ENCODE measurements at places on chromosomes 7 and 10.

GRCh38 chr10:93995598-93996271 is 2.0 kb downstream of the PLCE1 start:
- no peak for DNase-seq

DNA sequence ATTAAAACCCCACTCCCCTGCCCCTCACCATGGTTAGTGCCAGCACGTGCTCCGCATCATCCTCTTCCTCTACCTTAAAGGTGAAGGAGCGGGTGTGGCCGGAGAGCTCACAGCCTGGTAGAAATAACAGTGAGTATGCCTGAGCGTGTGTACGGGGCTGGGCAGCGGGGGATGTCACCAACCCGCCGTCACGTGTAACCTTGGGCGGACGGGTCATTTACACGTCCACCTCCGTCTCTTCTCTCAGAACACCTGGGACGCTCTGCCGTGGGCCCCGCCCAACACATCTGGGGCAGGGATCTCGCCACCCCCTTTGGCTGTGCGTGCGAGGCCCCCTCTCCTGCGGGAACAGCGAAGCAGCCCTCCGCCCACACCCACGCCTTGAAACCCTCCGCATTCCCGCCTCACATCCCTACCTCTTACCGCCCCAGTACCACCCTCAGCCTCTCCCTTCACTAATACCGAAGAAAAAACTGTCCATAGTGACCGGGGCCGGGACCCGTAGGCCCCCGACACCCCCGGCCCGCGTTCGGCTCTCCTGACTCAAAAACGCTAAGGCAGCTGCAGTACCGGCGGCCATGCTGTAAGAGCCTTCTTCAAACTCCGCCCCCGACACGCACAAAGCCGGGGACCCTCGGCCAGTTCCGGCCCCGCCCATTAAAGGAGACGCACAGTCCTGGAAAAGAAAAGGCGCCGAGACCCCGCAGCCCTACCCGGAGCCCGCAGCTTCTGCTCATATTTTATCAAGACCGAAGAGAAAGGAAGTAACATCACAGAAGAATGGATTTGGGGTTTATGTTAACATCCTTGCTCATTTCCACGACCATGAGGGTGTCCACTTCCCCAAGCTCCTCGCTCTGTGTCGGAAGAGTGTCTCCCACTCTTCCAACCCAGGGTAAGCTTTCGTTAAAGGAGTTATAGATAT is at the start of gene NPM3:
NPM3 (minus strand) TSS at position 636 of the 925 bp plus-strand sequence; CDS start at position 580, 56 bp downstream.
- peak; percentile 85 for DNase-seq

- DNase-seq, result no peak
These were observed 106.7 kb downstream of the TNS3 start for GRCh38 chr7:47474937-47475879.

DNA sequence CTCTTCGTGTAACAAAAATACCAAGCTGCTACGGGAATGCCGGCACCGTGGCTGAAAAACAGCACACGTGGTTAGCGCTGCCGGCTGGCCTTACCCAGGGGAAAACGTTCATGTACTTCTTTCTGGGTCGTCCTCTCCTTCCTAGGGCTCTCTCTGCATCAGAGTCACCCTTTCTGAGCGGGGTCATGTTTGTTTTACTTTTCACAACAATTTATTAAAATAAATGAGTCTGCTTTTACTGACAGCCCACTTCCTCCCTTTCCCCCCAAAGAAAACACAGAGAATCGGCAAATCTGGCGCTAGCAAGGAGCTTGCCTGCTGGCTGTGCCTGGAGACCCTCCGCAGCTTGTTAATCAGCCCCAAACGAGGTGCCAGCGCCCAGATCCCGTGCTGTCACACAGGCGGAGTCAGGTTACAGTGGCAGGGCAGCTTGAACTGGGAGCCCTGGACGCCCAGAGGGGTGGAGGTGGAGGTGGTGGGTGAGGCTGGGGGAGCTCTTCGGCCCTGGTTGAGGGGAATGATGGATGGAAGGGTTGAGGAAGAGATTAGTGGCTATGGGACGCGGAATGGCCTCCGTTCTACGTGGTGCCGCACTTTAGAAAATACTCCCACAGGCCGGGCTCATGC is 162.2 kb upstream of the TNS3 start:
- DNase-seq, result no peak

- DNase-seq, result no peak
These were observed 169.5 kb upstream of the PFKP start for GRCh38 chr10:2897619-2898508.

DNA sequence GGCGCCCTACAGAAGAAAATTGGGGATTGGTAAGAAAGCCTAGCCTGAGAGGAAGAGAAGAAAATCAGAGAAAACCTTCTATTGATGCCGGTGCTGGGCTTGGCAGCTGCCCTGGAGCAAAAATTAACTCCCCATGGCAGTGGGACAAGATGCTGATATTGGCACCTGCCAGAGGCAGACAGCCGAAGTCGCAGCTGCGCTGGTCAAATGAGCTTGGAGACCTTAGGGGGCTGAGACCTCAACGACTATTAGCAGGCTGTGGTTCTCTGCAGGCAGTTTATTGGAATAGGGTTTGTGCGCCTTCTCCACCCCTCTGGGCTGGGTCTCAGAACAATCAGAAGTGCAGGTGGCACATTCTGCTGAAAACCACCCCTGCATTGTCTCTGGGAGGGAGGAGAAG is 213.7 kb downstream of the GFRA1 start:
- no peak for DNase-seq

DNA sequence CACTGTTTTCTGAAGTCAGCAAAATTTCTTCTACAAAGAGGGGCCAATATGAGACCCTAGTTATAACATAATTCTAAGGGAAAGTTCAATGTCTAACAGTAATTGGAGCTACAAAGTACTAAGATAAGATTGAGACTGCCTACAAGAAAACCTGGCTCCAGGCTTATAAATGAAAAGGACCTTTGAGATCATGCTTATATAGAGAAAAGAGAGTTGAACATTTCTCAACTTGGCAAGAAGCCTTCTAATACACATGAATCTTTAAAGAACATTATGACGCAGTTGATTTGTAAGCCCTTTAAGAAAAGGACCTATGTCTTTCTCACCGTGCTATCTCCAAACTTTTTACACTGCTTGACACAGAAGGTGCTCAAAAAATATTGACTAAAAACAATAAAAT is 87.9 kb downstream of the TPK1 start:
- DNase-seq, result no peak

- no peak for DNase-seq
These were observed 1080.9 kb upstream of the C7orf33 start for GRCh38 chr7:147509541-147510200.

- no peak for DNase-seq
These were observed 94.7 kb downstream of the SORBS1 start for GRCh38 chr10:95466436-95466835.

DNA sequence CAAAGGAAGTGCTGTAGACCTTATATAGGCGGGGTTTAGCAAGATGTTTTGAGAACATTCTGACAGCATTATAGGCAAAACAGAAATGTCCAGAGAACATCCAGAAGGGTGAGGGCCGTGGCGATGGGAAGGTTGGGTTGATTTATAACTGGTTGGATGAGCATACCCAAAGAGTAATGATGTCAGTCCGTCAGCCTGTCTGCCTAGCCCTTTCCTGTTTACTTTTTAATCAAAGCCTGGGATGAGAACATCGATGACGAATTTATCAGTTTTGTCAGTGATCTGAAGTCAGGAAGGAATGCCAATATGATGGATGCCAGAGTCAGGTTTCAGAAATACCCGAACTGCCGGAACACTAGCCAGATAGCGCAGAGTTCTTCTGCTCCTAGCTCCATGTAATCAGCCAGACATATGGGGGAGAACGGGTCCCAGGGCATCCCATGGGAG is 33.8 kb upstream of the TRIM8 start:
- DNase-seq, result no peak

- DNase-seq, result no peak
These were observed 125.1 kb downstream of the RAPGEF5 start for GRCh38 chr7:22231806-22232205.

DNA sequence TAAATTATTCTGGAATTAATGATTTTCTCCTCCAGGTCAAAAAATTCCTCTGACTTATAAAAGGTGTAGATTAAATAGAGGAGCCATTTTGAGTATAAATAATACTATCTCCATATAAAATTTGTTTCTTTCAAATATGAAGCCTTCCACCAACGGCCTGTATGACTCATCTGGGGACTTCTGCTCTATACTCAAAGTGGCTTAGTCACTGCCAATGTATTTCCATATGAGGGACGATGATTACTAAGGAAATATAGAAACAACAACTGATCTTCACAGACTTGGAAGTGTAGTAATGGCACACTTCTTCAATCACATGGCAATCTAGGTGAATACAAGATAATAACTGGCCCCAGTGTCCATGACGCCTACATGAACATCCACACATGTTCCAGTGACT is 335.6 kb upstream of the HGF start:
- DNase-seq, result no peak

GRCh38 chr10:74293686-74294371 is 142.8 kb downstream of the ADK start:
- no peak for DNase-seq

- DNase-seq, result no peak
These were observed 7.6 kb downstream of the WNT8B start for GRCh38 chr10:100470367-100470766.

- no peak for DNase-seq
These were observed 460.0 kb downstream of the KCNMA1 start for GRCh38 chr10:77177589-77177988.

DNA sequence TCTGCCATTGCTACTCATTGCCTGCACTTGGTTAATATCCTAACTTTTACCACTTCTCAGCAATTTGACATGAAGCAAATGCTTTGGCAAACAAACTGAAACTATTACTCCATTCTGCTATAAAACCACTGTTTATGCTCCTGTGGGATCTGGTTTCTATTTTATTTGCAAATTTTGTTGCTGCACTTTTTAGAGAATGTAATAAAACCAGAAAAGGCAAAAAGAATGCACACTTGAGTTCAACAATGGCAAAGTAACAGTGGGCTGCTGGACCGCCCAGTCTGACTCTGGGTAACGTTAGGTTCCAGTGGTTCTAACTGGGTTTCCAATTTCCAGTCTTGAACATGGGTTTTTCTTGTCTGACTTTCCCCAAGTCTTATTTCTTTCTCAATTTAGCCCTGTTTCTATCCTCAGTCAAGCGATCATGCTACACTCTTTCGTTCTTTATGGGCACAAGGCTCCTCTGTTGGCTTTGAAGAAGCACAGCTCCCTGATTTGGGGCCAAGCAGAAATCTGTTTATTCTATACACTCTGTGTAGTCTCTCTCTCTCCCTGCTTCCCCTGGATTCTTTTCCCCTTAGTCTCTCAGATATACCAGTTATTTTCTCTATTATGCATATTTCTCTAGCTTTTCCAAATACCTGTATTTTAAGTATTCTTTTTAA is 129.2 kb upstream of the FAM3C start:
- no peak for DNase-seq

DNA sequence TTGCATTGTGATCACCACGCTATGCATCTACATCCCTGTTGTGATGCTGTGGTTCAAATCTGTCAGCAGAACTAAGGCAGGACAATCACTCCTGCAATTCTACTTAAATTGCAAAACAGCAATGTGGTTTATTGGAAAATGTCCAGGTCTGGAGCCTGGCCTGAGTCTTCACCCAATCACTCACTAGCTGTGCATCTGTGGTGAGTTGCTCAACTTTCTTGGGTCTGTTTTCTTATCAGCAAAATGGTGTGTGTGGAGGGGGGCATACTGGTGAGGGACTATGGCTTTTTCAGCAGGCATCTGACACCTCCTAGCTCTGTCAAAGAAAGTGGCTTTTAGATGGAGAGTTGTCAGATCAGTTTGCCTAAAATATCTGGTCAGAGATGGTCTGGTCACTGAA is 108.3 kb upstream of the FEZF1 start:
- no peak for DNase-seq

Data from activated CD4-positive, alpha-beta memory T cell treated with anti-CD3 and anti-CD28 coated beads, Interleukin-2, amount 10 ng/mL, durations not matched to agents 7 days and 5 days (primary cell).